ENCODE measurements at places on chromosomes 12 and 14.

- DNase-seq, result no peak
Observed at GRCh38 chr12:24307716-24308335, 358.4 kb upstream of the SOX5 start.

- DNase-seq, result no peak
Observed at GRCh38 chr12:10709808-10710207, 13.3 kb downstream of the YBX3 start.

- DNase-seq, result no peak
Observed at GRCh38 chr12:112514926-112515642, 96.3 kb downstream of the PTPN11 start.

DNA sequence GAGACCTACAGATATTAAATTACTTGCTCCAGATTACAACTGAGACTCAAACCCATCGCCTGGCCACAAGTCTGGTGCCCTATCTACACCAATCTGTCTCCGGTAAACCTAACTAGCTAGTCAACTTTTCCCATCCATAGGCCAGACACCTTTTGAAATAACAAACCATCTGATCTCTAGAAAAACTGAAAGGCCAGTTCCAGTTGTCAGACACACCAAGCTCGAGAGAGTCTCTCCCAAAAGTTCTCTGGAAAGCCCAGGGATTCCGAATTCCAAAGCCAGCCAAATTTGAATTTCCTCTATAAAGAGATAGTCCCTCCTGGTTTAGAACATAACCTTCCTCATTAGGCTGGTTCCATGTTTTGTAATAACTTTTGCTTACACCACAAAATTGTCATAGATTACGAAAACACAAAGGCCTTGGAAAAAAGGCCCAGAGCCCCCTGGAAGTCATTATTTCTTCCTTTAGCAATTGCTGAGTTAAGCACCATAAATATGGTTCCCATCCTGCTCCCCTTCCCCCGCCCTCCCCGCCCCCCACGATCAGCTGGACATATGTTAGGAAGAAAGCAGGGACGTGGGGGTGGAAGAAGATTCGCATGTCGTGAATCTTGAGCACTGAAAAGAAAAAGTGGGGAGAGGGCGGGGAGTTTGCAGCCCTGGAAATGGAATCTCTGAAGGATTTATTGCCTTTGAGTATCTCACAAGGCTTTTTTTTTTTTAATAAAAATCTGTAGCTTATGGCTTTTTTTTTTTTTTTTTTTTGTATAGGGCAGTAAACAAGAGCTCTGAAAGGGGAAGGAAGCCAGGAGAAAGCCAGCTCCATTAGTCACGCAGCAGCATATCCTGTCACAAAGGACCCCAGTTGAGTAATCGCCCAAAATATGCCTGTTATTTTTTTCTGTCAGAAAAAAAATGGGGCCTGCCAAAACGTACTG is 110.4 kb downstream of the ZFP36L1 start:
- DNase-seq, result no peak

DNA sequence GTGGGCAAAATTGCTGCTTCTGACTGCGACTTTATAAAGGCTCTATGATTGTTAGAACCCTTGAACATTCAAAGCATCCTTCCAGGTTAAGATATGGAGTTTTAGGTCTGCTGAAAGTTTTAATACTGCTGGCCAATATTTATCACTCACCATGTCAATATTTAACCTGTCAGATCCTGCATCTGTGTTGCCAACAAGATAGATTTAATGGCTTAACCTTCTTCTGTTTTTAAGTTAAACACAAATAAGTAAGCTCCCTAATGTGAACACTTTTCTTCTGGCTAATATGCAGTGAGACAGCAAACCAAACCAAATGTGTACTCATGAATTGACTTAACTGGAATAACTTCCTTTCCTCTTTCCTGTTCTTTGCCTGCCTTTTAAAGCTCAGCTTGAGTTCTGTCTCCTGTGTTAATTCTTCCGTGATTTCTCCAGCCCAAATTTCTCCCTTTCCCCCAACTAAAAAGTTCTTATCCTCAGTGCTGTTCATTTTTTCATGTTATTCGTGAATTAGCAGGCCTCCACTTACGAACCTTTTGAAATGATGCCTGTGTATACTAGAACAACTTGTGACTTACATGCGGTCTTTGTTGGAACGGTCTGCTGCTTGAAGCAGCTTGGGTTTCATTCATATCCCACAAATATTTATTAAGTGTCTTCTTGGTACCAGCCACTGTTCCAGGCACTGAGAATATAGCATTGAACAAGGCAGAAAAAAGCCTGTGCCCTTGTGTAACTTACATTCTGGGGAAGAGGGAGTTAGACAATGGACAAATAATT is 9.1 kb downstream of the FBXW8 start:
- no peak for DNase-seq

DNA sequence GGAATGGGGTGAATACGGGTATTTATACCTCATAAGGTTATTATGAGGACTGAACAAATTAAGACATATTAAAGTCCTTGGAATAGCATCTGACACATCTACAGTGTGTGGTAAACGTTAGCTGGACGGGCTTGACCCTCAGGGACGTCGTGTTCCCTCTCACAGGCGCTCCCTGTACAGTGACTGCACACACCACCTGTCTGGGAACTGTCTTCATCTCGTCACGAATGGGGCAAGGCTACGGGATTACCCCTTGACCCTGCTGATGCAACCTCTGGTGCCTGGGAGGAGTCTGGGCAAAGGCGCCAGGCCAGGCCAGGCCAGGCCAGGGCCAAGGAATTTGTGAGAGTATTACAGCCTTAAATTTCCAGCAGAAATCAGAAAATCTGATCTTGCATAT is 191.1 kb downstream of the CALM1 start:
- DNase-seq, result no peak

GRCh38 chr12:118447181-118447580 is 70.8 kb downstream of the SUDS3 start:
- DNase-seq, result no peak

- DNase-seq, result no peak
Observed at GRCh38 chr12:997505-997904, 6.5 kb downstream of the ERC1 start.

GRCh38 chr14:104596451-104596918 is 8.1 kb downstream of the TMEM179 start:
- DNase-seq, result no peak

DNA sequence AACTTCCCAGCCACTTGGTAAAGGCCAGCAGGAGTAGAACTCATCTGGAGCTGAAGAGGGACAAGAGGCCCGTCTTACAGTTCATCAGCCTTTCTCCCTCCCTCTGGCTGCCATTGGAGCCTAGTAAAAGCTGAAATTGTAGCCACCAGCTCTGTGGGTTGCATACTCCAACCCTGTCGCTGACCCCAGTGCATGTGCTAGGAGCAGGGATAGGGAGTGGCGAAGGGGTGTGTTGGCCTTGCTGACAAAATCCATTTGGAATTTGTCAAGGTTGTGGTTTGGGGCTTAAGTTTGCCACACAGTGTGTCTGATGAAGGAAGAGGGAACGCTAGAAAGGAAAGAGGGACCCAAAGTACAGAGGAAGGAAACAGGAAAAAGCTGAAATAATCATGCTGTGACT is 4.0 kb upstream of the ARF3 start:
- no peak for DNase-seq

GRCh38 chr14:94380225-94381148 is 7.9 kb downstream of the SERPINA1 start:
- no peak for DNase-seq

DNA sequence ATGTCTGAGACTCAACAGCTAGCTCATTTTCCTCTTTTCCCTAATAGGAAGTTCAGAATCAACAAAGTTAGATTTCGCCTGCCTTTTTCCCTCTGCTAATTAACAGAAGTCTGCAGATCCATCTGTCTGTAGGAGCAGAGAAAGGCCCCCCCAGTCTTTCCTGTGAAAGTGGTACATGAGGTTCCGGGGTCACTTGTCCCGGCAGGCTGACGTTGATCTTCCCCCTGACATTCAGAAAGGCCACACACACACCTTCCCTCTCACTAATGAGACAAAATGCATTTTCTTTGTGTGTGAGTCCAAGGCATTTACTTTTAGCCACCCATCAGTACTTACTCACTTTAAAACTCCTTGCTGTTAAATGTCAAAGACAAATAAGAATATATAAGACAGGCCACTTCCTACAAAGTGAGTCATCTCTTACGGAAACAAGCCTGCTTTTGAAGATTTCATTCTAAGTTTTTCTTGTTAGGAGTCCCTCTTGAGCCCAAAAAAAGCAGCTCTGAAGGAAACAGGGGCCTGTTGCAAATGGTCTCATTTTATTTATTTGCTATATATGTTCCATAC is 138.7 kb downstream of the TTC7B start:
- no peak for DNase-seq

DNA sequence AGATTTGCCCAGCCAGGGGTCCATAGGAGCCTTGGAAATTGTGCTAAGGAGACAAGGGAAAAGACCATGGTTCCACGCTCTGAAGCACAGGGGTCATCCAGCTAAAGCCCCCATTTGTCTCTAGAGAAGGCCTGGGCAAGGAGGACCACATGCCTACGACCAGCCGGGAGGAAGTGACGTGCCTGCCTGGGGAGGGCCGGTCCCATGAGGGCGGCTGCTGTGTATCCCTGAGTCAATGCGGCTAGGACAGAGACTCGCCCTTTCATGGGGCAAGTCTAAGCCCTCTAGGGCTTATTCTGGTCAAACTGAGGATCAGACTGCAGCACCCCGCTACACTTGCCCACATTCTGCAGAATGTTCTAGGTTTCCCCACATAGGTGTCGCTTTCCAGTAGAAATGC is 20.6 kb upstream of the RIN3 start:
- no peak for DNase-seq

DNA sequence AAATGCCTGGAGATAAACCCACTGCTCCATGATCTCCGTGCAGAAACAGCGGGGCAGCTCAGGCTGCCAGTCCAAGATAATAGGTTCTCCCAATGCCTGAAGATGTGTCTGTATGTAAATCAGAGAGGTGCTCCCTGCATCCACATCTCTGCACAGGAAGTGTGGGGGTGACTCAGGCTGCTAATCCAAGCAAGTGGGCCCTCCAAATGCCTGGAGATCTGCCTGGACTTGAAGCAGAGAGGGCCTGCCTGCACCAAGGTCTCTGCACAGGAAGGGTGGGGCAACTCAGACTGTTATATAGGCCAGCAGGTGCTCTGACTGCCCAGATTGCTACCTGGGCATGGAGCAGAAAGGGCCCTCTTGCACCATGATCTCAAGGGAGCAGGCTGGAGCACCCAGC is 504.7 kb downstream of the LRFN5 start:
- DNase-seq, result no peak

DNA sequence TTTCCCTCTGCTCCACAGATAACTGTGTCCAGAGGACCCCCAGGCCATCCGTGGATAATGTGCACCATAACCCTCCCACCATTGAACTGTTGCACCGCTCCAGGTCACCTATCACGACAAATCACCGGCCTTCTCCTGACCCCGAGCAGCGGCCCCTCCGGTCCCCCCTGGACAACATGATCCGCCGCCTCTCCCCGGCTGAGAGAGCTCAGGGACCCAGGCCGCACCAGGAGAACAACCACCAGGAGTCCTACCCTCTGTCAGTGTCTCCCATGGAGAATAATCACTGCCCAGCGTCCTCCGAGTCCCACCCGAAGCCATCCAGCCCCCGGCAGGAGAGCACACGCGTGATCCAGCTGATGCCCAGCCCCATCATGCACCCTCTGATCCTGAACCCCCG is 201.3 kb upstream of the BCL2L14 start:
- DNase-seq, result no peak

- peak; percentile 35 for DNase-seq
Observed at GRCh38 chr12:109053382-109054123, 1.2 kb downstream of the USP30 start.

DNA sequence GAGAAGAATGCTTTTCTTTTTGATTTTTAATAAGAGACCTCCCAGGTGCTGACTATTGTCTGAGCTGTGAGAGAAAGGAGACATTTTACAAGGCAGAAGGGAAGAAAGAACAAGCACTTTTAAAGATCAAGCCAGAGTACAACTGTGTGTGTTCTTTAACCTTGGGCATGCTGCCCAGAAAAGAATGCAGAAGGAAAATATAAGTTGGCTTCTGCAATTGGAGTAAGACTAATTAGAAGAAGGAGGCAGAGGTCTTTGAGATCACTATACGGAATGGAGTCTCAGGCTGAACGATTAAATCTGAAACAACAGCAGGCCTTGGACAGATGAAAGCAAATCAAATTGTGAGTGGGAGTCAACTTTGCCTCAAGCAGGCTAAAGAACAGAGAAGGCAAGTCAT is 230.5 kb downstream of the ATP23 start:
- DNase-seq, result no peak

DNA sequence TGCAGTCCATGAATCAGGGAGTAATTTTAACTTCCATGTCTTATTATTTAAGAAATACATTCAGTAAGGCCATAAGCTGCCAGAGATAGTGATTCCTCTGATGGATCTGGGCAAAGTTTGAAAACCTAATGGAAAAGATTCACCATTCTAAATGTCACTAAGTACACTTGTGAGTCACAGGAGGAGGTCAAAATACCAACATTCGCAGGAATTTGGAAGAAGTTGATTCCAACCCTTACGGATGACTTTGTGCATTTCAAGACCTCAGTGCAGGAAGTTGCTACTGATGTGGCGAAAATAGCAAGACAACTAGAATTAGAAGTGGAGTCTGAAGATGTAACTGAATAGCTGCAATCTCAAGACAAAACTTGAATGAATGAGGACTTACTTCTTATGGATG is 69.8 kb downstream of the OSBPL8 start:
- DNase-seq, result no peak

- no peak for DNase-seq
Observed at GRCh38 chr14:65079768-65080167, 22.5 kb downstream of the MAX start.

- DNase-seq, result no peak
Observed at GRCh38 chr12:14315501-14315900, 50.0 kb upstream of the ATF7IP start.

Measured in hematopoietic multipotent progenitor cell treated with erythropoietin and hydrocortisone succinate and interleukin-3 and kit ligand, for 17 days (in vitro differentiated cells).